ENCODE measurements at places on chromosomes 12 and 14. TPM values are rescaled to one million over a fixed set of nuclear protein-coding genes. Genes with fewer than 3 reads are reported as not detected.

IFI27 gene
- 1.7 TPM for total RNA-seq

ADAMTS20 gene
- total RNA-seq = not detected

SLCO1B1 gene
- not detected for total RNA-seq

GYS2 gene
- total RNA-seq = 0.22 TPM

BDKRB1 gene
- total RNA-seq = not detected

LGR5 gene
- total RNA-seq = not detected

PHETA1 gene
- total RNA-seq = 1.3 TPM

DPPA3 gene
- total RNA-seq = not detected
